ENCODE measurements at places on chromosomes 6 and 20.
A peak's percentile ranks its signal among the peaks of the same experiment; 100 is the strongest.

GRCh38 chr20:21498635-21499034 is 15.2 kb downstream of the NKX2-2 start:
- DNase-seq = no peak

DNA sequence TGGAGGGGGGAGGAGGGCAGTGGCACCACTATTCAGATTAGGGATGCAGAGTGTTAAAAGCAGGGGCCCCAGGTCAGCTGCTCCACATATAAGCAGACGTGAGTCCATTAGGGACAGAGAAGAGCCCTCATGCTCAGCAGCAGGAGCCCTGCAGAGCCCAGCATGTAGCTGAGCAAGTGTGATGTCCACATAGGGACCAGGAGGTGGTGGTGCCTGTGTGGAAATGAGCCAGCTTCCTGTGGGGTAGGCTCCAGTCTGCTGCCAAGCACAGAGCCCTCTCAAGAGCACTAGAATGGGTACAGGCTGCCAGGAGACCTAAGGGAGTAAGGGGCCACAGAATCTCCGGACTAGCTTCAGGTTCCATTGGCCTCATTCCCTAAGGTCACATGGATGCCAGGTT is 57.9 kb upstream of the MLN start:
- DNase-seq = no peak

- no peak for DNase-seq
Measured at GRCh38 chr6:79082304-79082703, 4.2 kb upstream of the PHIP start.

GRCh38 chr20:59678951-59679350 is 74.6 kb downstream of the PHACTR3 start:
- DNase-seq = no peak

- DNase-seq = peak; percentile 68
Measured at GRCh38 chr20:37528446-37529213, 954 bp upstream of the BLCAP start.

- DNase-seq = no peak
Measured at GRCh38 chr20:35328689-35329088, 36.5 kb upstream of the FAM83C start.

GRCh38 chr6:33320315-33321181 is 3.0 kb upstream of the ZBTB22 start:
- peak; percentile 94 for DNase-seq

- DNase-seq = no peak
Measured at GRCh38 chr20:9520086-9520485, 5.7 kb downstream of the LAMP5 start.

- DNase-seq = no peak
Measured at GRCh38 chr6:75085931-75086635, 119.8 kb downstream of the COL12A1 start.

GRCh38 chr6:42278131-42278853 is 60.6 kb upstream of the MRPS10 start:
- DNase-seq = no peak

DNA sequence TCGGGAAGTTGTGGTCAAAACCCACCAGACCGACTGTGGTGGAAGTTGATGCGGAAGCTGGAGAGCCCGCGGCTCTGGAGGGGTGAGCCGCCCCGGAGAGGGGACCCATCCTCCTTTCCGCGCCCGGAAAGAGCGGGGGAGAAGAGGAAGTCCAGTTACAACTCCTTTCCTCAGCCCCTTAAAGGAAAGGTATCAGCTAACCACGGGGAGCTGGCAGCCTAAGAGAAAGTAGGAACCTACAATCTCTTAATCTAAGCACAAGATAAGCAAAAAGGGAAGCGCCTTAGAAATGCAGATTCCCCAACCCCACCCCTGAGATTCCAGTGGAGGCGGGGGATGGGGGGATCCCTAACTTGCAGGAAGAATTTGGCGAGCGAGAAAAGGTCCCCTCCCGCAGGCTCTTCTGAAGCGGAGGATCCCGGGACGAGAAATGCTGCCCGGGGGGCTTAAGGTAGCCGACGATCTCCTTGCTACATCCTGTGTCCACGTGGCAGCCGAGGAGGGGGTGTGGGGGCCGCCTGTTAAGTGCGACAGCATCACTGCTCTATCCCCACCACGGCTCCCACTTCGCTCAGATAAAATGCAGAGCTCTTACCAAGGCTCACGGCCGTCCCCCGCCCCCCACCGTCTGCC is 87.5 kb downstream of the ZFP64 start:
- DNase-seq = peak; percentile 30

DNA sequence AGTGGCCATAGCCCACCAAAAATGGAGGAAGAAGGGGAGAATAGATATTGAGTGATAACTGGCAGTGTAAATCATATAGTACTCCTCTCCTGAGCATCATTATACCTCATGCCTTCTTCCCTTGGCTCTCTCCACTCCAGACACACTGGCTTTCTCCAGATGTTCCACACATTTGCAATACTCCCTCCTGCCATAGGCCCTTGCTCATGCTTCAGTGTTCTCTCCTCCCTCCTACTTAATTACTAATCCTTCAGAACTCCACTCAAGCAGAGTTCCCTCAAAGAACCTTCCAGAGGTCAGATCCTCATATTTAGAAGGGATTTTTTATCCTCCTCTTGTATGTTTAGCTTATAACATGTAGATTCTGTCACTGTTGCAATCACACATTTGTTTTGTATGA is 279.5 kb upstream of the SUPT3H start:
- DNase-seq = peak; percentile 70

GRCh38 chr20:37984018-37984785 is 49.1 kb downstream of the TTI1 start:
- DNase-seq = no peak

- DNase-seq = no peak
Measured at GRCh38 chr20:48581167-48581566, 246.6 kb downstream of the PREX1 start.

- no peak for DNase-seq
Measured at GRCh38 chr6:45518013-45518720, 140.4 kb upstream of the SUPT3H start.

- peak; percentile 79 for DNase-seq
Measured at GRCh38 chr20:24993337-24994185, 1.0 kb upstream of the APMAP start.

GRCh38 chr20:33709905-33710541 is 10.1 kb downstream of the PXMP4 start:
- no peak for DNase-seq

- DNase-seq = peak; percentile 98
Measured at GRCh38 chr20:62937268-62938104, 461 bp upstream of the GID8 start.

DNA sequence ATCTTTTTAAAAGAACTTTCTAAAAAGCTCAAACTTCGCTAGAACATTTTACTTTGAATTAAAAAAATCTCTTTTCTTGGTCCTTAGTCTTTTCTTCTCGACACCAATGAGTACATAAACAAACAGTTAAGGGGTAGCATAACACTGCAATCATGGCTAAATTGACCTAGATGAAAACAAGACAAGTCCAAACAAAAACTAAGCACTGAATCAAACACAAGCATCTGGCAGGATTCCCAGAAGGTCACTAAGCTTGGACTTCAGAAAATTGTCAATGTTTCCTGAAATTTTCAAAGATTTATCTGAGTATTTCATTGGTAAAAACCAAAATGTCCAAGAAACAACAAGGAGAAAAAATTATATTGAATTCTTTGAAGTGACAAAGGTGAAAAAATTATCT is 5.0 kb downstream of the COL21A1 start:
- no peak for DNase-seq

DNA sequence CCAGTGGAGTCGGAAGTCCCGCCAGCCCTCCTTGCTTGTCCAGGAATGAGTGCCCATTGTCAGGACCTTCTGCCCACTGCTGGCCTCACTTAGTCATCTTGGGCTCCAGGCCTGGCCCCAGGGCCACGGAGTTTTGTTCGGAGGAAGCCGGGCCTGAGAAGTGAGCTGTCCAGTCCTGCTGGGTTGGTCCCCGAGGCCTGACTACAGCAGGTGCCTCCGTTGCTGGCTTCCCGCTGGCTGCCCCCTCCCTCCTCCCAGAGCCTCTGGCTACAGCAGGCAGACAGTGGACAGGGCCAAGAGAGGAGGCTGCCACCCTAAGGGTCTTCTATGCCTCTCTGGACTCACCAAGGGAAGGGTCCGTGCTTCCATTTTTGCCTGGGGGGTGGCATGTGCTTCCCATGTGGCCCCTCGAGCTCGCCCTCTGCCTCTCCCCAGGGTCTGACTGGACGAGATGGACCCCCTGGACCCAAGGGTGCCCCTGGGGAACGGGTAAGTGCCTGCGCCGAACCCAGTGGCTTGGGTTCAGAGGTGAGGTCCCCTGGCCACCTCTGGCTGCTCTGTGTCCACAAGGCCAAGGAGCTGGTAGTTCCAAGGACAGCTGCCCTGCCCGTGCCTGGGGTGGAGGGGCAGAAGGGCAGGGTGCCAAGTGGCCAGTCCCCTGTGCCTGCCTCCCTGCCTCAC is 2.8 kb downstream of the COL9A3 start:
- peak; percentile 66 for DNase-seq

- DNase-seq = peak; percentile 70
Measured at GRCh38 chr6:133973109-133973971, 20.3 kb downstream of the TBPL1 start.
